Activated CD4-positive, alpha-beta T cell treated with anti-CD3 and anti-CD28 coated beads, Interleukin-2, amount 10 ng/mL, durations not matched to agents 7 days and 5 days (primary cell): ENCODE measurements at places on chromosomes 7 and 10.

DNA sequence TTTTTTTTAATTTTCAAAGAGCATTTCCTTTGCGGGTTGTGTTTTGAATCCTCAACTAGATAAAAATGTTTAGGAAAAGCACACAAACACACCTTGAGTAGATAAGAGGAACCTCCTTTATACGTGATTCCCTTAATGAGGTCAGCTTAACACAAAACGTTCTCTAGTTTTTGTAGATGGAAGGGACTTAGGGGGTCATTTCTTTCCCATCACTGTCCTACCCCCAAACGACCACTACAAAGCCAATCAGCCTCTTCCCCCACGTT lies 1.2 kb downstream of the SUV39H2 start:
- DNase-seq = no peak

DNA sequence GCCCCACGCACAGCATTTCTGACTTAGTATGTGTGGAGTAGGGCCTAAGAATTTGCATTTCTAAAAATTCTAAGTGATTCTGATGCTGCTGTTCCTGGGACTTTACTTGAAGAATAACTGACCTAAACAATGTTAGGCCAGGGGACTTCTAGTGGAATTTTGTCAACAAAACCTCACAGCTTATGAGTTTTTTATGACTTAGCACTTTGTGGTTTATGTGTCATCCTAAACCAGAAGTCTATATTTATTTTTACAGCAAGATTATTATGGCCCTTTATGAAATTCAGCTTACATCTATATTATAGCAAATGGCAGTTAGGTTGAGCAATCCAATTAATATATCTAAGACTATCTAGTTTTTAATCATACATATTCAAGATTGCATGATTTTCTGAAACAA lies 24.6 kb upstream of the BET1 start:
- DNase-seq = no peak

DNA sequence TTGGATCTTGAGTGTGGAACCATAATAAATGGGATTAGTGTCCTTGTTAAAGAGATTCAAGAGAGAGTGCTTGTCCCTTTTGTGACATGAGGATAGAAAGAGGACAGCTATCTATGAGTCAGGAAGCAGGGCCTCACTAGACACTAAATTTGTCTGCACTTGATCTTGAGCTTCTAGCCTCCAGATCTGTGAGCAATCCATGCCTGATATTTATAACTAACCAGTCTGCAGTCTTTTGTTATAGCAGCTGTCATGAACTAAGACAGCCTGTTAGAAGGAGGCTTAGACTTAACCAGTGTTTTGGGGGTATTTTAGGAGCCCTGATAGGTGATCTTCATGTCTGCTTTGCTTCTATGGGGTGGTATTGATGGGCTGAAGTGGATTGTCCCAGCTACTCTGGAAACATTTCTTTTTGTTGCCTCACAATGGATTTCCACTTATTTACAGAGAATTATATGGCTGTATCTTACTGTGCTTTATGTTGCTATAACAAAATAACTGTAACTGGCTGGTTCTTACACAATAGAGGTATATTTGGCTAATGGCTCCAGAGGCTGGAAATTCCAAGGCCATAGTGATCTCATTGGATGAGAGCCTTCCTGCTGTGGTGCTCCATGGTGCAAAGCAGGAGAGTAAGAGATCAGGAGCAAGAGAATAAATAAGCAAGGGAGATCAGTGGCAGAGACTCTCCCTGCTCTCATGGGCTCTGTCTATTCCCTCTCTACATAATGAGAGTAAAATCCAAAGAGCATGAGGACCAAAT lies 23.4 kb upstream of the AKR1C3 start:
- no peak for DNase-seq

GRCh38 chr10:59903871-59904270 lies 2.5 kb downstream of the CCDC6 start:
- no peak for DNase-seq

GRCh38 chr7:47973739-47974138 lies 5.7 kb downstream of the HUS1 start:
- DNase-seq = no peak

- no peak for DNase-seq
Measured at GRCh38 chr10:13395540-13395939, 47.4 kb upstream of the SEPHS1 start.

DNA sequence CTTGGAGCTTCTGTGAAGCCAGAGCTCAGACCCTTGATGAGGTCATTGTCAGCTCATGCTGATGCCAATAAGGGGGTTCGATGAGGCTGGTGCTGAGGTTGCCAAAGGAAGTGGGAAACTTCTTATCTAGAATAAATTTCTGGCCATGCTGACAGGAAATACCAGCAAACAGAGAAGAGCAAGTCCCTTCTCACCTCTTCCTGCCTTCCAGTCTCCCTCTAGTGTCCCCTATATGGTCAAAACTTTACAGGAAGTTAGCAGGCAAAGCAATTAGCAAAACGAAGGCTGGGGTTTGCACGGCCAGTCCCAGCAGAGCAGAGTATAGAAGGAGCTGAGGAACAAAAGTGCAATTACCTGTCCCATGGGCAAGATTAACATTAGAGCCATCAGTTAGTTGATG lies 15.1 kb upstream of the NEUROG3 start:
- DNase-seq = no peak

- DNase-seq = no peak
Measured at GRCh38 chr7:141847996-141848395, 6.7 kb upstream of the PRSS37 start.

GRCh38 chr10:16441173-16441840 lies 4.5 kb downstream of the PTER start:
- no peak for DNase-seq

GRCh38 chr10:60208676-60209269 lies 180.9 kb downstream of the ANK3 start:
- no peak for DNase-seq

GRCh38 chr7:155247479-155248365 lies 50.0 kb upstream of the INSIG1 start:
- no peak for DNase-seq

GRCh38 chr7:120421151-120421651 lies 148.2 kb downstream of the KCND2 start:
- DNase-seq = no peak

DNA sequence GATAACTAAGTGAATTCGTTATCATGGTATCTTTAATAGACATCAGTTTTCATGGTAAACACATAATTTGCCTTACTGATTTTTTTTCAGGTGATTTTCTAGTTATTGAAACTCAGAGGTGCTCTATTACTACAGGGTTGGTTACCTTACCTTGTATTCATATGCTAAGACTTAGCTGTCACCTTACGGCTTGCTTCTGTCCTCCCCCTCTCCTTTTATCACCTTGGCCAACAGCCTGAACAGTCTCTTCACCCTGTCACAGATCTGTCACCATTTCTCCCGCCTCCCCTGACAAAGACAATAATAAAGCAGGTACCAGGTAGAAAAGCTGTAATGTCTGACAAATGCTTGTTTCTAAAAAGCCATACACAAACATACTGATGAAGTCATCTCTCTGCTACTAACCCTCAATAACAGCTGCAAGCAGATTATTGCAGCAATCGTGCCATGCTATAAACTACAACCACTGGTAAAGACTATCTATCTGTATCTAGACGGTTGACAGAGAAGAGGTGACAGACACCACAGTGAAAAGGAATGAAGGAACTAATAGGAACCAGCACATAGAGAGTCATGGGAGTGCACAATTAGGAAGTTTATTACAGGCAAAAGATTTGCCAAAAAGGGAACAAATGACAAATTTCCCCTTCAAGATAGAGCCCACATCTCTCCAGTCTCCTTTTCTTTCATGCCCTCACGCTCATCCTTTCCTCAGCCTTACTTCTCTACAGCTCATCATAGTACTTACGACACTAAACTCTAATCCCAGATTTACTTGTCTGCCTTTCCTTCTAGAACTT lies 57.2 kb downstream of the ARHGAP12 start:
- no peak for DNase-seq

GRCh38 chr7:13953368-13953767 lies 36.1 kb downstream of the ETV1 start:
- DNase-seq = no peak

- DNase-seq = peak; percentile 43
Measured at GRCh38 chr10:60732807-60733516, 45.3 kb upstream of the CDK1 start.

- DNase-seq = no peak
Measured at GRCh38 chr10:131573707-131574106, 262.2 kb upstream of the TCERG1L start.

- no peak for DNase-seq
Measured at GRCh38 chr10:6124666-6125065, 35.8 kb downstream of the RBM17 start.

GRCh38 chr7:26891400-26892350 lies 27.3 kb upstream of the SKAP2 start:
- no peak for DNase-seq

DNA sequence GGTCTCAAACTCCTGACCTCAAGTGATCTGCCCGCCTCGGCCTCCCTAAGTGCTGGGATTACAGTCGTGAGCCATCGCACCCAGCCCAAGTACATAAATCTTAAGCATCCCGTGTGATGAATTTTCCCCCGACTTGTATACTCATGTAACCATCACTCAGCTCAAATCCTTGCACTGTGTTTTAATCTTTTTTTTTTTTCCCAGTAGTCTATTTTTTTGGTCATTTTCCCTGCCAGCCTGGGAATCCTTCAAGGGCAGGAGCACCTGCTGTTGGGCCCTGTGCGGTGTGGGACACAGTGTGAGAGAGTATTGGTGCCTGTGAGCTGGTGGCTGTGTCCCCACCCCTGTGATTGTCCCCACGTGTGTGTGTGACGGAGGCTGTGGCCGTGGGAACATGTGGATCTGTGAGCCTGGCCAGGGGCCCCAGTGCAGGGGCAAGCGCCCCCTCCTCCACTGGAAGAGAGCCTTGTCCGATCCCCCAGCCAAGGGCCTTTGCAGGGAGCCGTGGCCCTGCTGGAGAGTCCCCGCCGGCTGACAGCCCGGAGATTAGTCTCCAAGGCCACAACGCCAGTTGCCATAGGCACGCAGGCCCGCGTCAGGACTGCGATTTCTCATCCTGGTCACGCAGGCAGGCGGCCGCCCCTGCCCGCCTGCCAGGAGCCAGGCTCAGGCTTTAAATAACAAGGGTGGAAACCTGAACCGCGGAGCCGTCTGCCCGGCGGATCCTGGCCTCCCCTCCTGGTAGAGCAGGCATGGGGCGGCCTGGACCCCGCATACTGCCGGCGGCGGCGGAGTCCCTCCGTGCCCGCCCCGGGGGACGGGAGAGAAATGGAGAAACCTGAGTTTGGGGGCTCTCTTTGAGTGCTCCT lies 26.5 kb downstream of the GTF2IRD1 start:
- DNase-seq = no peak

GRCh38 chr10:130065251-130065650 lies 45.4 kb downstream of the C10orf143 start:
- DNase-seq = no peak

DNA sequence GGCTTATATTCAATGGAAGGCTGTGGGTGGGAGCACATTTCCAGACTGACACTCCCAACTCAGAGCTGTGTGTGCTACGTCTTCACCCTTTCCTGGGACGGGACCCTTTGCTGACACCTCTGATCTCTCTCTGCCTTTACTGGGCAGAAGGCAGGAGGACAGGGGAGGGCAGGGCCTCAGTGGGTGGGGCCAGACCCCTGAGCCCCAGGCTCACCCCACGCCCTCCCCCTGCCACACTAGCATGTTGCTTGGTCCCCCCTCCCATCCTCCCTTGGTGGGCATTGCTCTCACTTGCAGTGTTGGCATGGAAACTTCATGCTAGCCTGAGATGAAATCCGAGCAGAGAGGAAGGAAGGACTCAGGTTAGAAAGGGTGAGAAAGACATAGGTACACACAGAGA lies 18.4 kb downstream of the TMEM273 start:
- DNase-seq = no peak

DNA sequence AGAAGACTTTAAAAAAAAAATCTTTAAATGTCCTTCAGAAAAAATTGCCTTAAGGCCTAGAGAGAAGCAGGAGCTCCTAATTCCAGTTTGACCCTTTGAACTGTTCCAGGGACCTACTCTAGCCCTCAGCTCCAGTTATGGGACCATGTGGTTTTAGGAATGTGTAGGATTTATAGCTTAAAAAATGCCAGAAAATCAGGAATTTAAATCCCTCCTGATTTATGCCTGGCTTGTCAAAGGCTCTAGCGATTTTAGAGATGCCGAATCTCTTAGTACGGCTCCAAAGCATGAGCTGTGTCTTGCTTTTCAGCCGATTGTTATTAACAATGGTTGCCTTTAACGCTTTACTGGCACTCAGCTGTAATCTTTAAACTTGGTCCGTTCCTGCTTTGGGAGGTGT lies 130.6 kb upstream of the NPVF start:
- DNase-seq = no peak

- no peak for DNase-seq
Measured at GRCh38 chr7:2628130-2628482, 3.7 kb upstream of the TTYH3 start.

DNA sequence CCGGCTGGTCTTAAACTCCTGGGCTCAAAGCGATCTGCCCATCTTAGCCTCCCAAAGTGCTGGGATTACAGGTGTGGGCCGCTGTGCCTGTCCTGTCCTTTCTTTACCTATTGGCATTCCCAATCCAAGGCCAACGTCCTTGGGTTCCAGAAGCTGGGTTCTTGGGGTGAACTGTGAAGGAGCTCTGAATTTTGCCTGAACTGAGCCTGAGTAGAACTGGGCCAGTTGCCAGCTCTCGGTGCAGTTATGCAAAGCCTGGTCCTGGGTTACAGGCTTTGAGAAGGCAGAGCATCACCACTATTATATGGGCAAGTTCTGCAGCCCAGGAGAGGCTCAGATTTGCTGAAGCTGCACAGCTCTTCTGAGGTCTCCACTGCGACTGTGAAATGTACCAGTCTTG lies 24.6 kb upstream of the SH2D4B start:
- DNase-seq = no peak
